ENCODE measurements at places on chromosomes 7 and 10.

- no peak for DNase-seq
Observed at GRCh38 chr7:151748733-151749132, 128.2 kb downstream of the PRKAG2 start.

DNA sequence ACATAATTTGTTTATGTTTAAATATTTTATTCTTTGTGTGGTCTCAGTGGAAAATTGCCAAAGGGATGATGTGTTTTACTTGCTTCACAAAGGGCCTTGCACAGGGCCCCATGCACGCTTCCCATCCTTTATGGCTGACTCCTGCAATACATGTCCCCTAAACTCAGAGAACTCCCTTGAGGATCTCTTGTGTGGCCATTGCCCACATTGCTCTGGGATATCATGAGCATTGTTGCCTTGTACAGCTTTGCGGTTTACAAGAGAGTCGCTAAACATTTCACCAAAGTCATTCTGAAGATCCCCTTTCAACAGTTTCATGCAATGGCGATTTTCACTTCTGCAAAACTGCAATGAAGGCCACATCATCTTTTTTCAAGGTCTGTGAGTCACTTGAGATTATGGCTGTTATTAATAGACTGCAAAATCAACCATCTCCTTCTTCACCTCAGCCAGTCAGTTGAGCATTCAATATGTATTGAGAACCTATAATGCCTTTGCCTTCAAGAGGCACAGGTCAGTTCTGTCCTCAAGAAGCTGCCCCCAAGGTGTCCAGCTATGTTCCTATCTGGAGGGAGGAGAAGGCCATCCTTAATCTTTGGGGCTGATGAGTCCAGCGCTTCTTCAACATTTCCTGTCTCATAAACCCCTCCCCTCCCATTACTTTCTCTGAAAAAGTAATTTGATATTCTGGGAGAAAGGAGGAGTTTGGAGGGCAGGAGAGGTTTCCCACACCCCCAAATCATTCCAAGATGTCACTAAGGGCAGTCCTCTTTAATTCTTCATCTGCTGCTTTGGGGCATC is 108.1 kb downstream of the CCDC71L start:
- no peak for DNase-seq

- DNase-seq, result no peak
Observed at GRCh38 chr10:105681051-105681450, 1040.0 kb downstream of the SORCS3 start.

GRCh38 chr10:48523212-48523819 is 81.6 kb downstream of the ARHGAP22 start:
- DNase-seq, result peak; percentile 86

GRCh38 chr7:820341-820740 is 11.9 kb upstream of the SUN1 start:
- no peak for DNase-seq

GRCh38 chr7:28921822-28922221 is 36.3 kb downstream of the TRIL start:
- DNase-seq, result peak; percentile 69

GRCh38 chr7:120547605-120548004 is 274.6 kb downstream of the KCND2 start:
- no peak for DNase-seq

- no peak for DNase-seq
Observed at GRCh38 chr10:58360412-58361004, 24.7 kb upstream of the TFAM start.

- no peak for DNase-seq
Observed at GRCh38 chr7:154781369-154782303, 221.3 kb downstream of the PAXIP1 start.
